NCI-H187 (cell line): ENCODE measurements at places on chromosomes 5 and 9.

DNA sequence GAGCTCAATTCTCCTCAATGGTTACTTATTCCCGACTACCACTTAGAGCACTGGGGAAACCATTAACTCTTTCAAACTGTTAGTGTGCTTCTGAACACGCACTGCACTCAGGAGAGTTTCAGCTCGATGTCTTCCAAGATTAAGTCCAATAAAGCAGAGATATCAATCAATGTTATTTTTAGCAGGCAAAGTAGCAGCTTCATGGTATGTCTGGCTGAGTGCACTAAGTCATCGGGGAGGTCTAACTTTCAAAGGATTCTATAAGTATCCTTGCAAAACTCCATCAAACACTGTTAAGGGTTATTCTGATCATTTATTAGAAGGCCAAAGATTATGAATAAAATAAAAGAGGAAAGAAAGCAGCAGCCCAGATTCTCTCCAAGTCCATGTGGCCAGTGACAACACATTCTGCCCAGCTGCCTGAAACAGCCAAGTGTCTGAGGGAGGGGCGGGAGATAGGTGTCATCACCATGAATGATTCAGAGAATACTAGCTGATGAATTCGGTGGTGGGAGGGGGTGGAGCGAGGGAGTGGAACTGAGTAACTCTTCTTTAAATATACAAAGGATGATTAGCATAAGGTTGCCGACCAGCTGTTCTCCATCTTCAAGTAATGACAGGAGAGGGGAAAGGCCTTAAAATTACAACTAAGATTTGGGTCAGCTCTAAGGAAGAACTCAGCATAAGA, 21.3 kb downstream of the NREP start:
- no peak for DNase-seq

DNA sequence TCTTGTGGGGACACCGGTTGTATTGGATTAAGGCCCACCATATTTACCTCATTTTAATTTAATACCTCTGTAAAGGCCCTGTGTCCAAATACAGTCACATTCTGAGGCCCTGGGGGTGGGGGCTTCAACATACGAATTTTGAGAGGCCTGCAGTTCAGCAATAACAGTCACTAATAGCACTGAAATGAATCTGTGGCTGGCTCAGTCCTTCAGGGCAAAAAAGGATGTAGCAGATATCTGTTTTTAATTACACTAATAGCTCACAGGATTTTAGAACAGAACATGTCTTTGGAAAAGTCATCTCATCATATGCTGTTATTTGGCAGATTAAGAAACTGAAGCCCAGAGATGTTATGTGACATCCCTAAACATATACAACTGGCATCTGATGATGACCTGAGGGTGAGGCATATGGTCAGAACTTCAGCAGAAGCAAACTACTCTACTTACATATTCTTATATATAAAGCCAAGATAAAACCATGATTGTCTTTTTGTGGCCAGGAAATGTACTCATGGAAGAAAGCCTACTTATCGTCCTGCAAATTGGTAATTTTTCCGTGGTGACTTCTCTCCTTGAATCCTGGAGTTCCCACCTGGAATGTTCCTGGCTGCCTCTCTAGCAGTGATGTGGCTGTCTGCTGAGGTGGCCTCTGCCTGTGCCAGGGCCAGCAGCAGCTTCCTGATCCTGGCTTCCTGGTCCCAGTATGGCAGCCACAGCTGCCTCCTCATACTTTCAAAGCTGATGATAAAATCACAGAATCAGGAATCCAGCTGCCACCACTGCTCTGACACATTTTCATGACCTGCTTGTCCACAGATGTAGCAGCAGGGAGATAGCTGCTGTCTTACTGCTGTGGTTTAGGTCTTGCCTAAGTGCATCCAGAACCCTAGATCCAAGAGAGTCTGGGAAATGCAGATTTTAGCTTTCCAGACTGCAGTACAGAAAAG, 72.1 kb upstream of the ANKRD55 start:
- no peak for DNase-seq

DNA sequence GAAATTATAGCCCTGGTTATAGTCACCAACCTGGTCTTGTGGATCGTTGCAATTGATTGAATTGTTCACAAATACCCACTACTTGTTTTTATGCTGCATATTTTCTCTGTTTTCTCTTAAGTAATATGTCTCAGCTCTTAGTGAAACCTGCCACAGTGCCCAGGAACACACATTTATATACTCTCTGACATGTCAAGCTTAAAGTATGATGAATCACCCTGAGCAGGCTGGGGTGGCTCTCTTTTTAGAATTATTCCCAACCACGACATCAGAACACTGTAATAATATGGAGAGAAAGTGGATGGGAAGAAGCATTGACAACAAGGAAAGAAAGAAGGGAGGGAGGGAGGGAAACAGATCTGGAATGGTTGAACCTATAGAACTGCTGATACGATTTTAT, 72.8 kb upstream of the ZNF608 start:
- no peak for DNase-seq

- DNase-seq = no peak
Observed at GRCh38 chr5:89338935-89339334, 456.0 kb upstream of the MEF2C start.

DNA sequence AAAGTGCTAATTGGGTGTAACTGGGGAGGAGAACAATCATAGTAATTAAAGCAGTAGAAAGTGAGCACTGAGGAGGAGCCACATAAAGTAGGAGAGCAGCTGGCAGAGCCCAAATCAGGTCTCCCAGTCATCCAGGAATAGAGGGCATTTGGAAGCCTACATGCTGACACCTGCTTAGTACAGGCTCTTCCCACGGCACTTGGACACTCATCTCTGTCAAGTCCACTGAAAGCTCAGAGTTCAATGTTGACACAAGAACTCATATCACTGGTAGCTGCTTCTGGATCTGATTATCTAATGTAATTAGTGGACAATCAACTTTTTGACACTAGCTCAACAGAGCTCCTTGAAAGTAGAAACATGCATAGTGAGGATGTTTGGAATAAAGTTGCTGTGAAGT, 45.9 kb upstream of the PCSK1 start:
- DNase-seq = no peak

DNA sequence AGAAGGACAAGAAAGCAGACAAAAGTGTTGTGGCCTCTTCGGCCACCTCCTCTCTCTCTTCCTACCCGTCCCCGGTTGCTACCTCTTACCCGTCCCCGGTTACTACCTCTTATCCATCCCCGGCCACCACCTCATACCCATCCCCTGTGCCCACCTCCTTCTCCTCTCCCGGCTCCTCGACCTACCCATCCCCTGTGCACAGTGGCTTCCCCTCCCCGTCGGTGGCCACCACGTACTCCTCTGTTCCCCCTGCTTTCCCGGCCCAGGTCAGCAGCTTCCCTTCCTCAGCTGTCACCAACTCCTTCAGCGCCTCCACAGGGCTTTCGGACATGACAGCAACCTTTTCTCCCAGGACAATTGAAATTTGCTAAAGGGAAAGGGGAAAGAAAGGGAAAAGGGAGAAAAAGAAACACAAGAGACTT, 2.4 kb downstream of the EGR1 start:
- DNase-seq = no peak

DNA sequence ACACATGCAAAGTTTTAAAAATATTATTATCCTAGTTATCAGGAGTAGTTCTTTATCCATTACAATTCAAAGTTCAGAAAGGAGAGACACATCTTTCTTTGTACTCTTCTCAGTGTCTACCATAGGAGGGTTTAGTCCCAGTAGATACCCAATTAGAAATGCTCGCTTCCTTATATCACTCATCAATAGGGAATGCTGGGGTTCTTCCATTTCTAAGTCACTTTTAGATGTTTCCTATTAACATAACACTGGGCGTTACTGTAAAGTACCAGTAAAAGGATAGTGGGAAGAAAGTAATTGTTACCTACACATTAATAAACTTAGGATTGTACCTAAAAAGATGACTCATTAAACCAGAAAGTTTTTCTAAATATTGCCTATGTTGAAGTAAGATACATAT, 348.3 kb upstream of the CDH6 start:
- DNase-seq = no peak

GRCh38 chr5:72185496-72186329, 78.4 kb downstream of the MAP1B start:
- DNase-seq = no peak

GRCh38 chr9:121336665-121337064, 33.4 kb downstream of the STOM start:
- DNase-seq = no peak

DNA sequence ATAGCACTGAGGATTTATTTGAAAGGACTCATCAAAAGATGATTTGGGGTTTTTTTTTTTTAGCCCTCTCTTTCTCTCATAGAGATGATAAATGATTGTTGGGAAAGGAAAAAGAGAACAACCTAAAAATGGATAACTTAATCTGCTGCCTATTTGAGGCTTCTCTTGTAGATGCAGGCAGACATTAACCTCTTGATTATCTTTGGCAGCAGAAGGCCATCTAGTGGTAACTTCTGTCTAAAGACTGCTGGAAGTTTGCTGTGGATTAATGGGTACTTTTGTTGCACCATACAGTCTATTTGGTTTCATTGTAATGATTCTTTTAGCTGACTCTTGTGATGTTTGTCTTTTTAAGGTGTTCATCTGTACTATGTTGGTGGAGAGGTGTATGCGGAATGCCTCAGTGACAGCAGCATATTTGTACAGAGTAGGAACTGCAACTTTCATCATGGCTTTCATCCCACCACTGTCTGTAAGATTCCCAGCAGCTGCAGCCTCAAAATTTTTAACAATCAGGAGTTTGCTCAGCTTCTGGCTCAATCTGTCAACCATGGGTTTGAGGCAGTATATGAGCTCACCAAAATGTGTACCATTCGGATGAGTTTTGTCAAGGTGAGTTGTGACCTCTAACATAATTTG, 18.8 kb downstream of the SMIM32 start:
- no peak for DNase-seq

DNA sequence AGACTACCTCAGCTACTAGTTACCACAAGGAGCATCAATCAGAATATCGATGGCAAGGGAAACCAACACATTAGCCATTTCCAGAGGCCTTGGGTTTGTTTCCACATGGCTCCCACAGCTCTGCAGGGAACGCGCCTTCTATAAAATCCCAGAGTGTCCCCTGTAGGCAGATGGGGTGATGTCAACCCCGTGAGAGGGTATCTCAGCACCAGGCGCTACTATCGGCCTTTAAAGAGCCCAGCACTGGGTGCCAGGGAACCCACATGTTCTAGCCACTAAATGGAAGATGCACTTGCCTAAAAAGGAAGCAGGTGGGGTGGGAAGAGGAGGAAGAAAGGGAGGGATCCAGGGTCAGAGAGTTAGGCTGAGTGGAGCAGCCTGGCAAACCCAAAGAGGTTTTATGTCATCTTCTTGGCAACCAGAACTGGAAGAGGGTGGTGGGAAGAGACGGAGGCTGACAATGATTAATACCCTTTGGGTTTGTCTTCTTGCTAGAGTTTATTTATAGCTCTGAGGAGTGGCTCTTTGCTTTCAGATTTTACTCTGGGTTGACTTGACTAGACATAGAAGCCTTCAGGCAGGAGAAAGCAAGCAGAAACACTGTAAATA, 19.9 kb downstream of the MACROH2A1 start:
- DNase-seq = no peak

DNA sequence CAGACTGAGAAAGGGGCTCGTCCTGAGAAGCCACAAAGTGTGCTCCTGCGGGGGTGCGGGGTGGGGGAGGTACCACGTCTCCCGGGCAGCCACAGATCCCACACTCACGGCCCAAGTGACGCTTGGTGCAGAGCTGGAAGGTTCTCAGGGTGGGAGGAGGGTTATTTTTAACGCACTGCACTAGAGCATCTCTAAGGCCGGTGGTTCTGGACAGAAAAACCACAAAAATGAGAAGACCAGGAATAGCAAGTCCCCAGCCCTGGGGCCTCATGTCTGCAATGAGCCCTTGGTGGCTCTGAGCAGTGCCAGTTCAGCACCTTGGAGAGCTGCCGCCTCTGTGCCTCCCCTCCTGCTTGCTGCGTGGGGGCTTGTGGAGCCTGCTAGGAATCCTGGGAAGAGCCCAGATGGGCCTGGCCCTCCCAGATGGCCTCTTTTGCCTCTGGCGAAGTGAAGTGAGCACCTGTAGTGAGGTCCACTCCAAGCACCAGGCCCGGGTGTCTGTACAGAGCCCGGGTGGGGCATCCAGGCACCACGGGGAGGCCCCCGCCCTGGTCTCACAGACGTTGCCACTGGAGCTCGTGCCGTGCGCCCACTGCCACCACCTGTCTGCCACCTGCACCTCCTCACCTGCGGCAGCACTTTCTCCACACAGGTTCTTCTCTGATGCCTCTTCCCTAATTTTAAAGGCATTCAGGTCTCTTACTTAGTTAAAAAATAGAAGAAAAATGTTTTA, 48.9 kb upstream of the CACNA1B start:
- DNase-seq = no peak

GRCh38 chr5:132211787-132212186, 15.9 kb downstream of the P4HA2 start:
- no peak for DNase-seq

DNA sequence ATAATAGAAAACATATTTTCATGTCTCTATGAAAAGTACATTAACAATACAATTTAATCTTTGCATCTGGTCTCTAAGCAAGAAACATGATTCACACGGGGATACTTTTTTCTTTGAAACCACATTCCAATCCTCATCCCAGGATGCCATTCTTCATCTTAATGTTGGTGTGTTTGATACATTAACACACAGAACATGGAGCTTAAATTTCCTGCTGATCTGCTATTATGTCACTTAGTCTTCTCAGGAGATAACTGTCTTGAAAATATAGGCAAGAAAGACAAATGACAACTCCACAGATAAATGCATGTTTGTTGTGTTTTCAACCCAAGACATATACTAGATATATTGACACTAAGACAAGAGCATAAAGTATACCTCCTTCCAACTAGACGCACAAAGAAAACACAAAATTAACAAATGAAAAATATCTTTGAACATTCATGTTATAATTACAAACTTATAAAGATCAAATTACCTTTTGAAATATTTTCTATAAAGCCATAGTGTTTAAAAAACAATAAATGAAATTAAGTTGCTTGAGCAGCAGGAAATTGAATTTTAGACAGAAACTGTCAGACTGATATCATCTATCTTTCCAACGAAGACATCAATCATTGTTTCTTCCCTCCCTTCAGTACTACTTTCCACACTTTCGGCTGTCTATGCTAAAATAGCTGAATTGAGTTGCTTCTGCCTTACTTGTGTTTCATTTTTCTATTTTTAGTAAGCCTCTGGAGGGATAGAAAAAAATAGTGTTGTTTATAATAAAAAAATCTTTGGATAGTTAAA, 1676.7 kb upstream of the CDH9 start:
- no peak for DNase-seq

DNA sequence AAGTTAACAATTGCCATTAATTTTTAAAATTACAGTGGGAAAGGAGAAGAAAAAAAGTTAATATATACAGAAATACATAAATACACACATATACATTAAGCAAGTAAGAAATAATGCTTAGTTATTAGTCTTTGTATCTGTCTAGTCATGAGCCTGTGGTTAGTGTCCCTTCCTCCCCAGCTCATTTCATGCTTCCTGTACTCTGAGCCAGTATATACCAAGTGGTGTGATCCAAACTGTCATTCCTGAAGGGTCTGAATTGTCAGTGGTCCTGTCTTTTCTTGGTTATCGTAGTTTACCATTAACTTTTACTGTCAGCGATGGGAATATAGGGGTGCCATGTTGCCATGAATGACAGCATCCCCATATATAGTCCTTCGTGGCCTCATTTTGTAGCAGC, 24.2 kb upstream of the STOM start:
- DNase-seq = no peak

GRCh38 chr5:126912616-126913200, 117.7 kb downstream of the MARCHF3 start:
- DNase-seq = no peak

GRCh38 chr9:111176511-111176910, 138.2 kb upstream of the LPAR1 start:
- no peak for DNase-seq

GRCh38 chr9:2574203-2574602, 47.4 kb upstream of the VLDLR start:
- no peak for DNase-seq
